ENCODE measurements at places on chromosomes 2 and 18.

DNA sequence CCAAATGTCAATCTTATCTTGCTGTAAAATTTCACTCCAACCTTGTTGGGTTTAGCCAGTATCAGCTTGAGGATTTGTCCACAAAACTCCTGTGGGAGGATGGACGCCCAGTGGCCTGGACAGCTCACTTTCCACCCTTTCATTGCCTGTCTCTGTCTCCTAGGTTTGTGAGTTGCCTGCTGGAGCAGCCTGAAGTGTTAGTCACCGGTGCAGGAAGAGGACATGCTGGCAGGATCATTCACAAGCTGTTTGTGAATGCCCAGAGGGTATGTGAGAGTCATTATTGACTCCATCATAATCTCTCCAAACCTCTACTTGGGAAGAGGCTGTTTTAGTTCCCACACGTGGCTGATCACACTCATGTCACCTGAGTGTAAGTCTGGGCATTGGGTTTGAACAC is 112.3 kb downstream of the RAB3GAP1 start:
- DNase-seq = peak; percentile 27

- no peak for DNase-seq
Observed at GRCh38 chr2:43521568-43521967, 74.3 kb downstream of the THADA start.

GRCh38 chr2:120341977-120342376 is 4.0 kb upstream of the INHBB start:
- no peak for DNase-seq

GRCh38 chr18:57744211-57744694 is 58.9 kb downstream of the ATP8B1 start:
- DNase-seq = no peak

- no peak for DNase-seq
Observed at GRCh38 chr2:64228918-64229317, 84.7 kb upstream of the PELI1 start.

Data from COLO829 (cell line).